SHP77 (cell line): ENCODE measurements at places on chromosomes 11 and 22.

GRCh38 chr11:67429038-67429668, 859 bp downstream of the RPS6KB2 start:
- no peak for DNase-seq

DNA sequence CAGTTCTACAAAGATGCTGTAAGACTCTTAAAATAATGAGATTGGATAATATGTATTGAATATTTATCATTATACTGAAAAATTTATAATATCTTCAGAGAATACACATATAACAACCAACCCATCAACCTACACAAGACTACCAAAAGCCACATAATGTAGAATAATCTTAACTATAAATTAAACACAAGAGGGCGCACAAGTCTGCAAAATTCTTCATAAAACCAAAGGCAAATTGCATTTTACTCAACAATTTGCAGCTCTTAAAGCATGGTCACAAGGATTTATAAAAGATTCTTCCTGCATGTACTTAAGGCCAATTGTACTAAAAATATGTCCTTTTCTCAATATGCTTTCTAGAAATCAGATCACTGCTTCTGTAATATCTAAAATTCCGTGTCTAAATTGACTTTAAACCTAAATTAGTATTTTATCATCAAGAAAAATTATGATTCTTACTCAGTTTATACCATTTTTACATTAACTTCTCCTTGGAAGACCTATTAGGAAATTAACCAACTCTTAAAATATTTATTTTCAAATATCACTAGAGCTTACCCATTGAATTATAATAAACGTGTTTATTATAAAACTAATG, 79.0 kb downstream of the TTC28 start:
- peak; percentile 59 for DNase-seq

- no peak for DNase-seq
Measured at GRCh38 chr22:35445933-35446332, 46.0 kb downstream of the MCM5 start.

DNA sequence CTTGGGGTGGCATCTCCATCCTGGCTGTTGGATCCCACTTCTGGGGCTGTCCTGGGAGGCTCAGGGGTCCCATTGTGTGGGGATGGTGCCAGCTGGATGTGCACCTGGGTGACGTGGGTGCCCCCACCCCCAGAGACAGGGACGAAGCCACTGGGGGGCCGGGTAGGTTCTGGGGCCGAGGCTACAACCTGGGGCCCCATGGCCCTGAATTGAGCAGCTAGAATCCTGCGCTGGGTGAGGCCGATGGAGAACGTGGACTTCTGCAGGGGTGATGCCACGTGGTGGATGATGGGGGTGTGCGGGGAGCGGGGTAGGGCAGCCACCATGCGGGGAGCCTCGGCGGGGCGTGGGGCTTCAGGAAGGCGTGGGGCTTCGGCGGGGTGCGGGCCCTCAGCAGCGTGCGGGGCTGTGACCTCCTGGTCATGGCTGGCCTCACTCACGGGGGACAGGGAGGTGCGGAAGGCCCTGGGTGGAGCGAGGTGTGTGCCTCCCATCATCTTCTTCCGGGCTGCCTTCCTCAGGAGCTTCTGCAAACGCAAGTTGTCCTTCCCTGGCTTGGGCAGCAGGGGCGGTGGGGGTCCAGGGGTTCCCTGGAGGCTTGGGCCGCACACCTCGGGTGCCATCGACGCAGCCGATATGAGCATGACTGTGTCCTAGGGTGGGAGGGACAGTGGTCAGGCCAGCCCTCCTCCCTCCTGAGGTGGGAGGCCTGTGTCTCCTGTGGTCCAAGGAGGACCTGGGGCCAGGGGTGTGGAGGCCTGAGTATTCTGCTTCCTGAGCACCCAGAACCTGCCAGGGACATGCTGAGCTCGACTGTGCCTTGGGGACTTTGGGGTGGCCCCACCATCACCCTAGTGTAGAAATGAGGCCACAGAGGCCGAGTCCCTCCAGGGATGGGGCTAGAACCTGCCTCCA, 1.5 kb downstream of the PRR33 start:
- DNase-seq = no peak

DNA sequence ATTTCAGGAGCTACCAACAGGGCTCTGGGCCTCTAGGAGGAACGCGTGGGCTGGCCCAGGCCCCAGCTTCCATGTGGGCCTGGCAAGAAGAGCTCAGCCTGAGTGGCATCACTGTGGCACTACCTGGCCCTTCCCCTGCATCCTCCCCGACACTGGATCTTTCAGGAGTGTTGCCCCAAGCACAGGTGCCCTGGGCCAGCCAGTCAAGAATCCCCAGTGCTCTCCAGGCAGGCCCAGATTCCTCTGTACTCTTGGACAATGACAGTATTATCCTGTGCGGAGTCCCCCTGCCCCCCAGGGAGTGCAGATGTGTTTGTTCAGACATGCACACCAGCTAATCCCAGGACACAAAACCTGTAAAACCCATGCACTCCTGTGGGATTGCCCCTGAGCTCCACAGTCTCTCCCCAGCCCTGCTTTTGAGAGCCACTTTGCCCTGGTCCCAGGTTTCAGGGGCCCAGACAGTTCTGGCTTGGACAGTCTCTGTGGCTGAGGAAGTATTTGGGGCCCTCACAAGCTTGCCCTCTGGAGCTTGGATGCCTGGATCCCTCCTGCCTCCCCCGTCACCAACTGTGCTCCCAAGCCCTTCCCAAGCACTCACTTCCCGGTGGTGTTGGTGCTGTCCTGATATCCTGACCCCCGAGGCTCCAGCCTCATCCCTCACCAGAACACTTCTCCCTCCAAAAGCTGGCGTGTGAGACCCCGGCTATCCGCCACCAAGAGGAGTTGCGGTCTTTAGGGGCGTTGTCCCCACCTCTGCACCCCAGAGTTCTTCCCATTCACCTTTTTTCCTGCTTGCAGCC, 39.9 kb downstream of the KCNC1 start:
- DNase-seq = no peak

DNA sequence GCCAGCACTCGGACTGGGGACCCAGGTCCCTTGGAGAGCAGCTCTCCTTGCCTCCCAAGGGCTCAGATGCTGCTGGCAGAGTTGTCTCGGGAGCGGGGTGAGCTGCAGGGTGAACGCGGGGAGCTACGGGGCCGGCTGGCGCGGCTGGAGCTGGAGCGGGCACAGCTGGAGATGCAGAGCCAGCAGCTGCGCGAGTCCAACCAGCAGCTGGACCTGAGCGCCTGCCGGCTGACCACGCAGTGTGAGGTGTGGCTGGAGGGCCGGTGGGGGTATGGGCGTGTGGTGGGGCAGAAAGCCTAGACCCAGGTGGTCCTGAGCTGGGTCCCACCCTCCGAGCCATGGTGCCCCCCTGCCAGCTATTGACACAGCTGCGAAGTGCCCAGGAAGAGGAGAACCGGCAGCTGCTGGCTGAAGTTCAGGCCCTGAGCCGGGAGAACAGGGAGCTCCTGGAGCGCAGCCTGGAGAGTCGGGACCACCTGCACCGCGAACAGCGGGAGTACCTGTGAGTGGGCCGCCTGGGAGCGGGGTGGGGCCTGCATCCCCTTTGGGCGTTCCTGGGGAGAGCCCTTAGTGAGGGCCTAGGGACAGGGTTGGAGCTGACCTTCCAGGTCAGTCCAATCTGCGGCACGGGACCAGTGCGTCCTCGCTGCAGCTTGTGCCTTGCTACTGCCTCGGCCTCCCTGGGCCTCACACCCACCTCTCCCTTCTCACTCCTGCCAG, 5.8 kb upstream of the RPS6KA4 start:
- peak; percentile 85 for DNase-seq

DNA sequence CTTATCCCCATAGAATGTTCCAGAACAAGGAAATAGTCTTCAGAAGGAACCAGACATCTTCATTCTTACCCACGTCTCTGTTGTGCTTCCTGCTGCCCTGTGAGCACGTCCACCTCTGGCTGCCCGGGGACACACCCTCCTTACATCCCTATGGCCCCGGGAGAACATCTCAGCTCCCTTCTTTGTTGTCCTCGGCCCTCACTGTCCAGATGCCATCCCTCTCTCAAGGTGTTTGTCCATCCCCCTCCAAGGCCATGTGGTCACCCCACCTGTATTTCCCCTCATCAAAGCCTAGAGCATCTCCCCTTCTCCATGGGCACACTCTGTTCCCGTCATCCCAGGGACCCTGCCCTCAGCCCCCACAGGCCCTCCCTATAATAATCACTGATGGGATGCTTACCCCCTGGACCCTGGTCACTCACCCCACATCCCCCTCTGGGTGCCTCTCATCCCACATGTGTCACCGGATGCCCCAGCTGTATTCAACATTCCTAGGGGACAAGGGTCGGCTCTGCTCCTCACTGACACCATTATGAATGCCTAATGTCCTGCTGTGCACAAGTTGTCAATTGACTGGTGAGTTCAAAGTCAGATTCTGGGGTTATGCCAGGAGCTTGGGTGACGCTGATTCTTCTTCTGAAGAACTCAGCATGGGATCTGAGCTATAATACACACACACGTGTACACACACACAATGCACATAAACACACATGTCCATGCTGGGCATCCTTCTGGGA, 28.8 kb downstream of the IGLL5 start:
- no peak for DNase-seq

DNA sequence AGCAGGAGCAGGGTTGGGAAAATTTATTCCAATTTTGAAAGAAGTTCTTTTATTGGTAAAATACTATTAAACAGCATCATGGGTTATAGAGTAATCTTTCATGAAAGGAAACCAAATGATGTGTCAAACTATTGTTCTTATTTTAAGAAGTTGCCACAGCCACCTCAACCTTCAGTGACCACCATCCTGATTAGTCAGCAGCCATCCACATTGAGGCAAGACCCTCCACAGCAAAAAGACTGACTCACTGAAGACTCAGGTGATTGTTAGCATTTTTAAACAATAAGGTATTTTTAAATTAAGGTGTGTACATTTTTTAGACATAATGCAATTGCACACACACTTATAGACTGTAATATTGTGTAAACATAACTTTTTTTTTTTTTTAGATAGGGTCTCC, 3.7 kb upstream of the HEPHL1 start:
- no peak for DNase-seq

GRCh38 chr11:74460481-74461154, 6.7 kb downstream of the KCNE3 start:
- no peak for DNase-seq

DNA sequence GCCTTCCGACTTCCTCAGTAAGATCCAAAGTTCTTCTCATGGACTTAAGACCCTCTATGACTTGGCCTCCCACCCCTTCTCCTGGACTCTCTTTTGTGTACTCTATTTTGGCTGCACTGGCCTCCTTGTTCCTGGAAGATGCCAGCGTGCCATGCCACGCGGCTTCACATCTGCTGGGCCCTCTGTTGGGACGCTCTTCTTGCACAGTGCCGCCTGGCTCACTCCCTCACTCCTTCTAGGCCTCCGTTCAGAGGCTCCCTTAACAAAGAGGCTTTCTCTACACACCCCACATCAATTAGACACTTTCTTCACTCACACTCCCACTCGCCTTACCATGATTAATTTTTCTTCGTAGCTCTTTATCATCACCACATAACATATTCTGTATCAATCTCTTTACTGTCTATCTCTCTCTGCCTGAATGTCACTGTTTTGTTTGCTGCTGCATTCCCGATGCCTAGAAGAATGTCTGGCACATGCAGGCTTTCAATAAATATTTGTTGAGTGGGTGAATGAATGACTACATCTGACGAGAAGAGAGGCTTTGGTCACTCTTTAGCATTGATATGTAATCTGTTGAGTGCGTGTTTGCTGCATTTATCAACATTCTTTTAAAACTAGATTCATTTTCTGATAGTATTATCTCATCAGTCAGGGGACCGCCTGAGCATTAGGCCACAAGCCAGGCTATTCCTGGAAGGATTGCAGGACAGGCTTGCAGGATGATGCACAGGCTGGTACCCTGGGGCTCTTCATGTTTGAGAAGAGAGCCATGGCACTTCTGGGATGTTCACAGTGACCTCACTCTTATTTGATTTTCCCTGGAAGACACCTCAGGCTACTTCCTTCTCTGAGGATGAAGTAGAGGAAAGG, 60.6 kb upstream of the AMPD3 start:
- DNase-seq = no peak

DNA sequence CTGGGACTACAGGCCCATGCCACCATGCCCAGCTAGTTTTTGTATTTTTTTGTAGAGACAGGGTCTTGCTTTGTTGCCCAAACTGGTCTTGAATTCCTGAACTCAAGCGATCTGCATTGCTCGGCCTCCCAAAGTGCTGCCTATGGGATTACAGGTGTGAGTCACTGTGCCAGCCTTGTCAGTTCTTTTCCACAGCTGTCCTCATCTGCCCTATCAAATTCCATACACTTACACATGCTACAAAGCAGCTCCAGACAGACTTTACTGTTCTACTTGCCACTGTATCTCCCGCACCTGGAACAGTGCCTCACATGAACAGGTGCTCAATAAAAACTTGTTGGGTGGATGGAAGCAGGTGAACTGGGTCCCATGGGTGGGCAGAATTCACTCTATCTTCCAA, 8.2 kb downstream of the STX5 start:
- DNase-seq = no peak

- peak; percentile 7 for DNase-seq
Measured at GRCh38 chr11:100932474-100933100, 197.0 kb downstream of the PGR start.
